ENCODE measurements at places on chromosomes 1 and 21.

DNA sequence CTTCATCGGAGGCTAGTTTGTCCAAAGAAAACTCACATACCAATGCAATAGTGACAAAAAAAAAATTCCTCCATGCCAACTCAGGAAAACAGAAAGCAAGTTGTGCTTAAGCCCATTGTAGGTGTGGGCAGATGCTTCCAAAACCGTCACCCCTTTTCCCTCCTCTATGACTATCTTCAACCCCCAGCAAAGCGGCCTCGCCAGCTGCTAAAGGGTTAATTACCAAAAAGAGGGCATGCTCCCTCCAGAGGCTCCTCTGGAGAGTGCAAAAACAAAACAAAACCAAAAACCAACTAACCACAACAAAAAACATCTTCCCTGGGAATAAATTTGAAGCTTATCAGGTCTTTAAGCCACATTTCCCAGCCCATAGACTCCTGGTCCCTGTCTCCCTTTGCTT lies 1.2 kb downstream of the LMOD1 start:
- DNase-seq, result no peak

DNA sequence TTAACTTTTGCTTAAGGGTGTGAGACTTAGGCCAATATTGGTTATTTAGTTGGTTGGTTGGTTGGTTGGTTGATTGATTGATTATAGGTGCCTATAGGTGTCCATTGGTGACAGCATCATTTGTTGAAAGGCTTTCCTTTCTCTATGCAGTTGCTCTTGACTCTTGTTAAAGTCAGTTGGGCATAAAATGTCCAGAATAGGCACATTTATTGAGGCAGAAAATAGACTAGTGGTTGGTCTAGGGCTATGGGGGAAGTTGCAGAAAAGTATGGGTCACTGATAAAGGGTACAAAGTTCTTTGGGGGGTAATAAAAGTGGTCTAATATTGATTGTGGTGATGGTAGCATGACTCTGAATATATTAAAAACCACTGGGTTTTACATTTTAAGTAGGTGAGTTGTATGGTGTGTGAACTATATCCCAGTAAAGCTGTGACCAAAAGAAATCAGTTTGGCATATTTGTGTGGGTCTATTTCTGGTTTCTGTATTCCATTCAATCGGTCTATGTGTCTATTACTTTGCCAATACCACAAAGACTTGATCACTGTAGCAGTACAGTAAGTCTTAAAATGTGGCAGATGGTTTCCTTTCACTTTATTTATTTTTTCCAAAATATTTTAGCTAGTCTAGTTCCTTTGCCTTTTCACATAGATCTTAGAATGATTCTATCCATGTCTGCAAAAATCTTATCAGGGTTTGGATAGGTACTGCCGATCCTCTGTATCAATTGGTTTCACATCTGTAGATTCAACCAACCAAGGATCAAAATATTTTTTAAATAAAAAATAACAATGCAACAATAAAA lies 63.0 kb downstream of the ATP1A1 start:
- DNase-seq, result no peak

- no peak for DNase-seq
Observed at GRCh38 chr1:50667710-50668356, 244.6 kb upstream of the DMRTA2 start.

GRCh38 chr1:75630004-75630594 lies 19.2 kb upstream of the SLC44A5 start:
- DNase-seq, result no peak

DNA sequence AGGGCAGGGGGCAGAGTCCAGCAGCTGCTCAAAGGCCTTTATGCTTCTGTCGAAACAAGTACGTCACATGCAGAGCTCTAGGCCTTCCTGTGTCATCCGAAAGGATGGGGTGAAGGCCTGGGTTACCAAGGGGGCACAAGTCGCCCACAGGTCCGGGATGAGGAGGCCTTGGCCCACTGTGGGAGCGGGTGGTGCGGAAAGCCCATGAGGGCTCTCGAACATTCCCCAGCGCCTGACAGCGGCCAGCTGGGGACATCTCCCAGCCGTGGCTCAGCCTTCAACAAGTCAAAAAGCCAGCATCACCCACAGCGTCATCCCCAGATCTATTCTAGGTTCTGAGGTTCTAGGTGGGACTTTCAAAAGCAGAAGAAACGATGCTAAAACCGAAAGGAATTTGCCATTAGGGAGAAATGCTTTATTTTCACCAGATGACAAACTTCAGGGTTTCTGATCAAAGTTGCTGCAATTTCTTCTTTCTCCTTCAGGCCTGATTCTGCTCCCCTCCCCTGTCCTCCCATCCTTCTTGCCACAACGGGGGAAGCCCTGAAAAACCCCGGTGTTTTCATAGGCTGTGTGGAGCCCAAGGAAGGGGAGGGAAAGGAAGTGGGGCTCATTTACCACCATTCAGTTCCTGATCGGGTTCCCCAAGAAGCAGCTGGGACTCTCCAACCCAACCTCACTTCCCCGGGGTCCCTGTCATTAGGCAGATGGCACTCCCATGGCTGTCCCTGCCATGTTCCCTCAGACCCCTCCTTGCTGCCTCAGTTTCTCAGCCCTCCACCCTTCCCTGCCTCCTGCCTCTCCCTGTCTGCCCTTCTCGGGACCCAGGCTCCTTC lies 17.6 kb downstream of the GPR137B start:
- DNase-seq, result no peak

GRCh38 chr1:76125473-76126219 lies 51.1 kb downstream of the ST6GALNAC3 start:
- DNase-seq, result no peak

GRCh38 chr1:56065729-56066128 lies 513.6 kb downstream of the PLPP3 start:
- DNase-seq, result no peak

GRCh38 chr21:14488672-14489204 lies 57.4 kb downstream of the SAMSN1 start:
- no peak for DNase-seq

- DNase-seq, result no peak
Observed at GRCh38 chr1:13708380-13708982, 8.5 kb downstream of the PRDM2 start.

DNA sequence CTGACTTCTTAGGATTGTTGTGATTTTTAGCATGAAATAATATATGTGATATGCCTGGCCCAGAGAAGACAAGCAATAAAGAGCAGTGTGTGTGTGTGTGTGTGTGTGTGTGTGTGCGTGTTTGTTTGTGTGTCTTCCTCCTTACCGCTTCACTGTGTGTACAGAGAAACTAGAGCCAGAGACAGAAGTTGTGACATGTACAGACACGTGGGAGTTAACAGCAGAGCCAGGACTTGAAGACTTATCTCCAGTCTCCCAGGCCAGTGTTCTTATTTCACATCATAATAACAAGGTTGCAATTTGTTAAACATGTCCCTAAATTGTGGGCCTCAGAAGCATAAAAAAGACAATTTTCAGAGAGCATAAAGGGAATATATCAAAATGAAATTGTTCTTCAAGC lies 192.0 kb upstream of the JUN start:
- DNase-seq, result no peak

DNA sequence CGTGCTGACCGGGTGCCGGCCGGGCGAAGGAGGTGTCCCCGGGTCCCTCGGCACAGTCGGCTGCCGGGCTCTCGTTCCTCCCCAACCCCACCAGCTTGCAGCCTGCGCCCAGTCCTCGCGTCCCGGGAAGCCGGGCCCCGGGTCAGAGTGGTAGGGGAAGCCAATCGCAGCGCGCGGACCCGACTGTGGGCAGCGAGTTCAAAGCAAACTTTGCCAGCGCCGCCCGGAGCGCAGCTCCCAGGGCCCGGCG lies 328 bp downstream of the MYCL start:
- no peak for DNase-seq

DNA sequence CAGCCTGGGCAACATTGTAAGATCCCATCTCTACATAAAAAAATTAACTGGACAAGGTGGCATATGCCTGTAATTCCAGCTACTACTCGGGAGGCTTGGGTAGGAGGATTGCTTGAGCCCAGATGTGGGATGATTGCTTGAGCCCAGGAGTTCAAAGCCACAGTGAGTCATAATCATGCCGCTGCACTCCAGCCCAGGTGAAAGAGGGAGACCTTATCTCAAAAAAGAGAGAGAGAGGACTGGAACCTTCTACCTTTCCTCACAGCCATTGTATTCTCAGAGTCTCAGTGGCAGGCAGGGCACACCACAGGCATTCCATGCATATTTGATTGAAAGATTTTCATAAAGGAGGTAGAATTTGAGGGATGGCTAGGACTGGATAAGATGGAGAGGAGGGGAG lies 78.4 kb downstream of the KIF14 start:
- no peak for DNase-seq

DNA sequence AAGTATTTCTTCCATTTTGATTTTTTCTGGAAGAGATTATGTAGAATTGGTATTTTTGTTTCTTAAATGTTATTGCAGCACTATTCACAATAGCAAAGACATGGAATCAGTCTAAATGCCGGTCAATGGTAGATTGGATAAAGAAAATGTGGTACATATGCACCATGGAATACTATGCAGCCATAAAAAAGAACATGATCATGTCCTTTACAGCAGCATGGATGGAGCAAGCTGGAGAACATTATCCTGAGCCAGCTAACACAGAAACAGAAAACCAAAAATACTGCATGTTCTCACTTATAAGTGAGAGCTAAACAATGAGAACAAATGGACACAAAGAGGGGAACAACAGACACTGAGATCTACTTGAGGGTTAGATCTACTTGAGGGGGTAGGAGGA lies 5.4 kb downstream of the FGGY start:
- DNase-seq, result no peak
